Activated CD4-positive, alpha-beta memory T cell treated with anti-CD3 and anti-CD28 coated beads for 36 hours (primary cell): ENCODE measurements at places on chromosomes 6 and 20. TPM values are rescaled to one million over a fixed set of nuclear protein-coding genes. Genes with fewer than 3 reads are reported as not detected.

DNA sequence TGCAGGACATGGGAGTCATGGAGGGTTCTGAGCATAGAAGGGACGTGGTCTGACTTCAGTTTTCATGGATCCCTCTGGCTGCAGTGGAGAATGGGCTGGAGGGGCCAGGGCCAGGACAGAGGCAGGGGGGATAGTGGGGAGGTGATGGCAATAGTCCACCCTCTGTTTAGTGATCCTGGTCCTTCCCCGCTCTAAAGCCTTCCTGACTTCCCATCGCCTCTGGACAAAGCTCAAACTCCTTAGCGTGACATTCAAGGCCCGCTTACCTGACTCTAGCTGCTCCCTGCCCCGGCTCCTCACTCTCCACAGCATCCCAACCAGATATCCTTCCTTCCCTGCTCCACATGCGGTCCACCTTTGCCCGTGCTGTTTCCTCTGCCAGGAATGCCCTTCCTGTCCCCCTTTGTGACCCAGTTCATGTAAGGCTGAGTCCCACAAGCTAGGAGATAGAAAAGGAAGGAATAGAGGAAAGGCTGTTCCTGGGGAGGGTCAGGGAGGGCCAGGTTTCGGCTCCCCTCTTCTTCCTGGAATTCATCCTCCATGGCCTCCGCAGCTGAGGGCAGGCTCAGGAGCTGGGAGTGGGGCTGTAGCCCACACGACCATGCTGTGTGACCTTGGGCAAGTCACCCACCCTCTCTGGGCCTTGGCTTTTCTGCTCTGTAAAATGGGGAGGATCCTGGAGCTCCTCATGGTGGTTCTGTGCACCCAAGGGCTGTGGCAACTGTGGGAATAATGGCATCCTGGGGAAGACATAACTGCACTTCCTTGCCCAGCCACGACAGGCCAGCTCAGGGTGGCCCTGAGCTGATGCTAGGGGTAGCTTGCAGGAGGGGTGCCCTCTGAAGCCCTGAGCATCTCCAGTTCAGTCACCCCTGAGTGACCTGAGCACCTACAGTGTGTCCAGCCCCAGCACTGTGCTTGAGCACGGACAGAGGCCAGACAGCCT is 116.1 kb downstream of the CEBPB start:
- no peaks in the 10 kb centered on the region for H3K36me3 ChIP-seq
- no peaks in the 10 kb centered on the region for H3K4me1 ChIP-seq
- no peaks in the 10 kb centered on the region for H3K27me3 ChIP-seq
- H3K27ac ChIP-seq, result no peak overlapping the region

GRCh38 chr6:67875877-67876383 is 759.2 kb upstream of the ADGRB3 start:
- no peak for DNase-seq
- no peak overlapping the region for H3K4me3 ChIP-seq
- H3K4me1 ChIP-seq, result no peaks in the 10 kb centered on the region

DNA sequence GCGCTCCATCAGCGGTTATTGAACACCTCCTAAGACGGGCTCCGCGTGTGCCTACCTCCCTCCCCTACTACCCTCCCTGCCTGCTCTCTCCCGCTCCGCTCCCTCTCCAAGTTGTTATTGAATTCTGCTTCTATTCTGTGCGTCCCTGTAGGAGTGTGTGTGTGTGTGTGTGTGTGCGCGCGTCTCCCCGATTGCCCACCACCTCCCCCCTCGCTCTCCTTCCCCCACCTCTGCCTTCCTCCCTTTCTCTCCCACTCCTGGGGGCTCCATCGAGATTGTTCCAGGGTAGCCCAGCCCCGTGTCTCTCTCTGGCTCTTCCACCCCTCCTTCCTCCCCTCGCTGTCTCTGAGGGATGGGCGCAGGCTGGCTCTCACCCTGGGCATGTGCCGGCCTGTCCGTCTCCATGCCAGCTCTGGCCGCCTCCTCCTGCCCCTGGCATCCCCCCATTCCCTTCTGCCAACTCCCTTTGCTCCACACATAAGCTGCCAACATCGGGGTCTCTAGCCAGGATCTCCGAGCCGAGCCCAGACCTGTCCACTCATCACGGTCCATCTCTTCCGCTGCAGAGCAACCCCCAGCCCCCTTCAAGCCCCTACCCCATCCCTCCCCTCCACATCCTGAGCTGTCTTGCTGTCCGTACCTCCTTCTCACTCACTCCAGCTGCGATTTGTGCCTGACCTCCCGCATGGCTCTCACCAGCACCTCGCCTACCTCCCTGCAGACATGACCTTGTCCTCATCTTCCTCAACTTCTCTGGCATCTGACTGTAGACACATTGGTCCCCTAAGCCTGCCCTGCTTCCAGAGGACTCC is 68.5 kb downstream of the SRC start:
- H3K27ac ChIP-seq, result no peak overlapping the region
- peaks cover under 1% of the 10 kb centered on the region for H3K27me3 ChIP-seq
- DNase-seq, result no peak

DNA sequence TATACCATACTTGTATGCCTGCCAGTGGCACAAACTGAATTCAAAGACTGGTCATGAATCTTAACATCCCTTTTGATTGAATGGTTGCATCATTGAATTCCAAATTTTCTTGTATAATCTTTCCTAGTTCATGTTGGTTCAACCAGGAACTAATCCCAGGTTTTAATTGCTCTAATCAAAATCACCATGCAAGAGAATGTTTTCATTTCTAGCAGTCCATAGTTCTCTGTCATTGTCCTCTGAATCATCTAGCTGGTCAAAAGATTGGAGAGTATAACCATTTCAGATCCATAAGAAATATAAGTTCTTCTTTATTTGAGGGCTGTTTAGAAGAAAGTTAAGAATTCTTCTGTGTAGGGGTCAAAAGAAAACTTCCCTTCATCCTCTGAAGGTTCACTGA is 57.2 kb downstream of the ZNF292 start:
- H3K4me1 ChIP-seq, result peaks cover 61% of the 10 kb centered on the region
- no peak overlapping the region for H3K4me3 ChIP-seq

DNA sequence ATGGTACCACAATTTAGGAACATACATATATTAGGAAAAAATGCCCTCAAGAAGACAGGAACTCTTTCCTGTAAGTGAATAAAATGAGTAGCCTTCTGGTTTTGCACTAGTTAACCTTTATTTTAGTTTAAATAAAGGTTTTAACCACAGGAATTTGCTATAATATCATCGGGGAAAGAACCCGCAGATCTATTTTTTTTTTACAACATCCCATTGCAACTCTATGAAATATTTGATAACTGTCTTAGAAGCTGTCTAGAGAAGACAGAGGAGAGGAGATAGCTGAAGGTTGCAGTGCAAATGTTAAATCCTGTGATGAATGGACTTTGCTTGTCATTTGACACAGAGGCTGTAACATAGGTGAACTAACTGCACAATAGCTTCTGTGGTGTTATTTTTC is 69.5 kb downstream of the TINAG start:
- no peaks in the 10 kb centered on the region for H3K36me3 ChIP-seq
- no peak for DNase-seq
- H3K4me1 ChIP-seq, result no peaks in the 10 kb centered on the region
- no peak overlapping the region for H3K4me3 ChIP-seq

DNA sequence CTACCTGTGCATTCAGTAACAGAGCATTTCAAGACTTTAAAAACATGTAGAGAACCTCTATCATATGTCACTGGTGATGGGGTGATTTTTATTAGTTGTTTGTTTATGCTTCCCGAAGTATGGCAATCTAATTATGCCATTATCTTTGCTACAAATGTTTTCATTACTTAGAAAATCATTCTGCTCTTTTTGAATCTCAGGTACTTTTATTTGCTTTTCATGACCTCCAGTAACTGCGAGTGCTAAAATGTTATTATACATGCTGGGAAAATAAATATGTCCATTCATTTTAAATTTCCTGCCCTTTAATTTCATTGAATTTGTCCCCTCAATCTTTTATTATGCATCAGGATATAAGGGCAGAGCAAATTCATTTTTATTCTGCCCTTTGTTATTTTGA is 515.7 kb downstream of the NKAIN2 start:
- no peak overlapping the region for H3K4me3 ChIP-seq
- no peaks in the 10 kb centered on the region for H3K27me3 ChIP-seq
- H3K36me3 ChIP-seq, result no peaks in the 10 kb centered on the region
- no peak overlapping the region for H3K27ac ChIP-seq
- H3K4me1 ChIP-seq, result no peaks in the 10 kb centered on the region
- no peak for DNase-seq

DNA sequence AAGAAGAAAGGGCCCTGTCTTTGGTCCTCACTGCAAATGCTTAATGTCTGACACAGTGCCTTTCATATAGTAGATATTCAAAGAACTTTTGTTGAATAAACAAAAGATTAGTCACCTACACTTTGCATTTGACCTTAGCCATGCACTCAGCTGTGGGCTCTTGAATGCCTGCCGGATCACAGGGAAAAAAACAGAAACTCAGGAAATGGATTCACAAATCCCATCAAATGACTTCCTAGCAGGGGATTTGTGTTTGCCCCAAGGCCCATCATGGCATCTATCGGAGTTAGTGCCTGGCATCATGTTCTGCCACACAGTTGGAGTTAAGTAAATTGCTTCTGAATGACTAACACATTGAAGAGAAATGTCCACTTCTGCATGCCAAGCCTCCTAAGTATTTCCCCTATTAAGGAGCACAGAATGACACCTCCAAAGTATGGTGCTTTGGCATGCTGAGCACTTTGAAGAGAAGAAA is 72.3 kb upstream of the DST start:
- H3K36me3 ChIP-seq, result peaks cover 2% of the 10 kb centered on the region
- no peak overlapping the region for H3K4me3 ChIP-seq
- H3K4me1 ChIP-seq, result no peaks in the 10 kb centered on the region
- H3K27me3 ChIP-seq, result peaks cover 5% of the 10 kb centered on the region
- DNase-seq, result no peak

GRCh38 chr6:106512048-106512967 is 117.0 kb downstream of the RTN4IP1 start:
- peak overlapping the region; percentile 87 for H3K27ac ChIP-seq
- peaks cover 41% of the 10 kb centered on the region for H3K4me1 ChIP-seq
- H3K27me3 ChIP-seq, result no peaks in the 10 kb centered on the region

The KPNA5 gene
- total RNA-seq, result 10.2 TPM

The MOG gene
- total RNA-seq, result not detected

The DNAH8 gene
- 0.22 TPM for total RNA-seq

The GCM1 gene
- total RNA-seq, result not detected
